ENCODE measurements at places on chromosomes 7 and 10. TPM values are rescaled to one million over a fixed set of nuclear protein-coding genes. Genes with fewer than 3 reads are reported as not detected.

The TYSND1 gene
- total RNA-seq = 20.3 TPM

The IFIT2 gene
- total RNA-seq = 41.6 TPM

The DMBT1 gene
- total RNA-seq = not detected

The AGMO gene
- not detected for total RNA-seq

The SEC24C gene
- 88.7 TPM for total RNA-seq

The CACNB2 gene
- not detected for total RNA-seq

Data from activated CD8-positive, alpha-beta T cell treated with anti-CD3 and anti-CD28 coated beads for 36 hours (primary cell).